ENCODE measurements at places on chromosomes 2 and 18.

DNA sequence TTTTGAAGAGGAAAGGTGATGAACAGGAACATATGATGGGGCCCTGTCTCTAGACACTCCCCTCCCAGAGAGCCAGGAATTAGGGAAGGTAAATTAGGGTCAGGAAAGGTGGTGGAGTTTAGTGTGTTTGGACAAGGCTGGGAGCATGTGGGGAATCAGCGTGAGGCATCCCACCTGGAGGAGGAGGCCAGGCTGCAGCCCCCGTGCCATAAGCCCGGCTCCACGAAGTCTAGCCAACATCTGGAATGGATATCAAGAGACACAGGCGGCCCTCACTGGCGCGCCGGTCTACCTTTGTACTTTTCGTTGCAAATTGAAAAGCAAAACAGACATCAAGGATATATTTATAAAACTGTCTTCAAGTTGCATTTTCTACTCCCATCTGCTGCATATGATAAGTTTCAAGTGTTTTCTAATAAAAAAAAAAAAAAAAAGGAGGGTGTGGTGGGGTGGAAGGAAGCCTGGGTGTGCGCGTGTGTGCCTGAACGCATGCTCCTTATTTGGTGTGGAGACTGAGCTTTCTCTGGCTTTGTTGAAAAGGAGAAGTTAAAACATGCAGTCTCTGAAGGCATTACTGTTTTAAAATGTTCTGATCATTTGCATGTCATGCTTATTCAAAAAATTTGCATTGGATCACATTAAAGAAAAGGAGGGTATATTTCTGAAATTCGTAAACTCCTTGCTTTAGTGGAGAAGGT, 546.7 kb upstream of the ID2 start:
- peak; percentile 62 for DNase-seq

- DNase-seq, result no peak
Observed at GRCh38 chr18:27520401-27520800, 335.3 kb upstream of the CHST9 start.

GRCh38 chr18:53503914-53504441, 720.5 kb downstream of the MBD2 start:
- DNase-seq, result no peak

DNA sequence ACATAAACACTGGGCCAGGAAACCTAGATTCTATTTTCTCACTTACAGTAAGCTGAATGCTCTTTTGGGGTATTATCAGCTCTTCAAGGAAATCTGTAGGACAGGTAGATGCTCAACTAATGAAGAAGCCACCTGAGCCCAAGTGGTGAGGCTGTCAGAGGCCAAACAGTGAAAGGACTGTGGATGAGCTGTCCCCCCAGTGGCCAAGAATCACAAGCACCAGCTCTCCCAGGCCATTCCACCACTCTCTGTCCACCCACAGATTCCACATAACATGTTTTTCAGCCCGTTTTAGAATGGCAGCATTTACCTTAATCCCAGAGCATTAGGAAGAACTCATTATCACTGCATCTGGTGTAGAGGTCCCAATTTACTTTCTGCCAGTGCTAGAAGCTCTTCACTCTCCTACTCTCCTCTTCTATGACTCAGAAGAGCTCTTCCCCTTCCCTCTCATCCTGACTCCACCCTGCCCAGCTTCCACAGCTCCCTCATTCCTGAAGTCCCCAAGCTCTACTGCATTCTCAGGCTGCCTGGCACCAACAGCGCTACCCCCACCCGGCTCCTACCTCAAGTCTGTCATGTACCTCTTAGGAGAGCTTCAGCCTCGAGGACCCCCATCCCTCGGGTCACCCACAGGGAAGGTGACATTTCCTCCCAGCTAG, 43.8 kb upstream of the GORASP2 start:
- no peak for DNase-seq

DNA sequence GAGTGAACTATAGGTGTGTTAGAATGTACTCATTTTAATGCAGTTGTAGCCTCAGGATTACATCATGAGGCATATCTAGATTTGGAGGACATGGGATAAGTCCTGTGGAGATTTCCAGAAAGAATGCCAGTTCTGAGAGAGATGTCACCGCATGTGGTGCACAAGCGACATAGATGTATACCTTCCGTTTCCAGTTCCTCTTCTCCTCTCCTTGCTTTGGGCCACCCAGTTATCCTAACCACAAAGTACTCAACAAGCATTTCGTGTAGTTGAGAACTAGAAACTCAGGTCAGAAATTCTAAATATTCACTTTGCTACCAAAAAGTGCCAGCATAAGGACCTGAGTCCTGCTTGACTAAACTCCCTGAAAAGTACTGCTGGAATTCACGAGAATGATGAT, 66.5 kb downstream of the KCTD18 start:
- DNase-seq, result no peak

GRCh38 chr2:231554748-231555545, 24.7 kb upstream of the NMUR1 start:
- DNase-seq, result peak; percentile 41

- no peak for DNase-seq
Observed at GRCh38 chr2:100383954-100384353, 33.5 kb downstream of the CHST10 start.

Measured in hepatocyte (in vitro differentiated cells).